T-cell (primary cell): ENCODE measurements at places on chromosomes 3 and 15.

GRCh38 chr3:168077091-168077490 is 18.6 kb downstream of the GOLIM4 start:
- no peaks in the 10 kb centered on the region for H3K4me1 ChIP-seq
- no peak for DNase-seq
- no peaks in the 10 kb centered on the region for H3K36me3 ChIP-seq
- H3K27ac ChIP-seq, result no peak overlapping the region
- no peaks in the 10 kb centered on the region for H3K27me3 ChIP-seq

DNA sequence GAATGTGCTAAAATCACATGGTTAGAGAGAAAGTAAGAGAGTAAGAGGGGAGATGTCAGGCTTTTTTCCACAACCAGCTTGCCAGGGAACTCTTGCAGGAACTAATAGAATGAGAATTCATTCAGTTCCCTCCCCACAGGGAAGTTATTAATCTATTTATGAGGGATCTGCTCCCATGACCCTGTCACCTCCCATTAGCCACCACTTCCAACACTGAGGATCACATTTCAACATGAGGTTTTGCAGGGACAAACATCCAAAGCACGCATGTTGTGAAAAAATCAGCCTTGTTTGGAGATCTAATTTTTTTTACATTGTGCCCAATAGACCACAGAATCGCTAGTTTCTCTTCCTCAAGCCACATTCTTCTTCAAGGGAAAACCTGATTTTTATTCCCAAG is 904.0 kb downstream of the TBL1XR1 start:
- no peak overlapping the region for H3K4me3 ChIP-seq
- H3K36me3 ChIP-seq, result no peaks in the 10 kb centered on the region
- no peaks in the 10 kb centered on the region for H3K4me1 ChIP-seq
- H3K27me3 ChIP-seq, result no peaks in the 10 kb centered on the region

DNA sequence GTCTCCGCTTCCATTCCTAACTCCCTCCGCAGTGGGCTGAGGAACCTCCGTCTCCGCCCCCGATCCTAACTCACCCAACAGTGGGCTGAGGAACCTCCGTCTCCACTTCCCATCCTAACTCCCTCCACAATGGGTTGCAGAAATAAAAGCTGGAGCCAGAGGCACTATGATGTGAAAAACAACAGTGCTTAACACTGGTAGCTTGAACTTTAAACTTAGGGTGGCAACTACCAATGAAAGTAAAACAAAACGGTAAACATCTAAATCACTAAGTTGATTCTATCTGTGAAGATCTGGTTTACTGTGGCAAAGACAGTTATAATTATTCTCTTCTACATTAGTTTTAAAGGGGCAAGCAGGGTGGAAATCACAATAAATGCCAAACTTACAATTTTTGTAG is 25.9 kb upstream of the GP5 start:
- H3K4me3 ChIP-seq, result no peak overlapping the region
- no peak overlapping the region for H3K27ac ChIP-seq
- H3K36me3 ChIP-seq, result peaks cover 5% of the 10 kb centered on the region
- DNase-seq, result no peak
- no peaks in the 10 kb centered on the region for H3K27me3 ChIP-seq

DNA sequence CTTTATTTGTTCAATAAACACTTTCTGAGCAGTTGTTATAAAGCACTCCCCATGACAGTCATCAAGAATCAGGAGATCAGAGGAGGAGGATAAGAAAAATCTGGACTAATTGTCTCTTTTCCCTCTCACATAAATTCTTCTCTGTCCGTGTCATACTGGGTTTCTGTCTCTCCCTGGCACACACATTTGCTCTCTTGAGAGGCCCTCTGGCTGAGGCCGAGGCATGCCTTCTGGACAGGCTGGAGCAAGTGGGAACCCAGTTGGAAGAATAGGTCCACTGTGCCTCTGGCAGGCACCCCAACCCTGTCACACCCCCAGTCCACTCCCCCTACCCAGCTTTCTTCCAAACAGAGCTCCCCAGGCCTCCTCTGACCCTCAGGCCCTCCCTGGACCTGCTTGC is 315.8 kb downstream of the UACA start:
- H3K27me3 ChIP-seq, result peaks cover 29% of the 10 kb centered on the region
- H3K4me3 ChIP-seq, result peak overlapping the region; percentile 49
- H3K27ac ChIP-seq, result no peak overlapping the region
- DNase-seq, result no peak

DNA sequence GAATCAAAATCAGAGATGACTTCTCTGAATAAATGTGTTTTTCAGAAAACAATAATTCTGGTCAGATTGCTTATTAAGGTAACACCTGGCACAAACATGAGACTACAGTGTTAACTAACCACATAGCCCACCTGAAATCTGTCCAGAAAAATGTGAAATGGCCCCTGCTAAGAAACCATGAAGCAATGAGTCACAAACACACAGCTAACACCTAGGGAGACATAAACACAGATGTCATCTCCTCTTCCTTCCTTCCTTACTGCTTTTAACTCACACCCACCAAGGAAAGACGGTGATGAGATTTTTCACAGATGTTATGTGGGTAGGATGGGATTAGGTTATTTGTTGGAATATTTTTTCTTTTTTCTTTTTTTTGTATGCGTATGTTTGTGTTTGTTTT is 315.0 kb upstream of the STAC start:
- H3K27me3 ChIP-seq, result no peaks in the 10 kb centered on the region

DNA sequence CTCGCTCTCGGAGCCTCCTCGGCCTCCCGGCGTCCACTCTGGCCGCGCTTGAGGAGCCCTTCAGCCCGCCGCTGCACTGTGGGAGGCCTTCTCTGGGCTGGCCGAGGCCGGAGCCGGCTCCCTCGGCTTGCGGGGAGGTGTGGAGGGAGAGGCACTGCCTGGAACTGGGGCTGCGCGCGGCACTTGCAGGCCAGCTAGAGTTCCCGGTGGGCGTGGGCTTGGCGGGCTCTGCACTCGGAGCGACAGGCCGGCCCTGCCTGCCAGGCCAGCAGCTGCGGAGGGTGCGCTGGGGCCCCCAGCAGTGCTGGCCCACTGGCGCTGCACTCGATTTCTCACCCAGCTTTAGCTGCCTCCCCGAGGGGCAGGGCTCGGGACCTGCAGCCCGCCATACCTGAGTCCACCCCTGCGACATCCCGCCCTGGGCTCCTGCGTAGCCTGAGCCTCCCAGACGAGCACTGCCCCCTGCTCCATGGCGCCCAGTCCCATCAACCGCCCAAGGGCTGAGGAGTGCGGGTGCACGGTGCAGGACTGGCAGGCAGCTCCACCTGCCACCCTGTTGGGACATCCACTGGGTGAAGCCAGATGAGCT is 765.0 kb downstream of the IGSF11 start:
- no peaks in the 10 kb centered on the region for H3K4me1 ChIP-seq
- H3K27ac ChIP-seq, result no peak overlapping the region
- no peak for DNase-seq
- no peaks in the 10 kb centered on the region for H3K36me3 ChIP-seq
- H3K27me3 ChIP-seq, result no peaks in the 10 kb centered on the region

DNA sequence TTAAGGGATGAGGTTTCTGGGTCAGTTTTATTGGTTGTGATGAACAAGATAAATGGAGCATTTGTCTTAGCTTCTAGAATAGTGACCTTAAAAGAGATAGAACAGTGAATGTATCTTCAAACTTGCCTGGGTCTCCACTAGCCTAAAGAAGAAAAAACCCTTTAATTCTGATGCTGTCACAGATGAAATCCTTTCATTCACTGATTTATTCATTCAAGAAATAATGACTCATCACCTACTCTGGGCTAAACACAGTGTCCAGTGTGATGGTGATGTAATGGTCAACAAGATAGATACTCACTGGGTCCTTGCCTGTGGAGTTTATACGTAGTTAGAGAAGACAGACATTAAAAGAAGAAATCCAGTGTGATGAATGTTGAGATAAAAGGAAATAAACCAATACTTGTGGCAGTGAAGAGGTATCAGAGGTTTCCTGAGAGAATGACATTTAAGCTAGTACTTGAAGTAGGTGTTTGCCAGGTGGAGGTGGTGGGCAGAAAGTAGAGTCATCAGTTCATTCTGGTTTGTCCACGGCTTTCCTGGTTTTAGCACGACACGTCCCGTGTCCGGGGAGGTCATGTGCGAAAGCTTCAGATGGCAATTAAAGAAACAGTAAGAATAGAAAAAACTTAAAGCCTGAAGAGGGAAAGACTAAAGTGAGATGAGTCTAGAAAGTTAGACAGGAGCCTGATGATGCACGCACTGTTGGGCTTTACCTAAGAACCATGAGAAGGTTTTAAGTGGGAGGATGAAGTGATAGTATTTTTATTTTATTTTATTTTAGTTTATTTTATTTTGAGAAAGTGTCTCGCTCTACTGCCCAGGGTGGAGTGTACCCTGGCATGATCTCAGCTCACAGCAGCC is 18.5 kb downstream of the PAK2 start:
- peaks cover 6% of the 10 kb centered on the region for H3K4me1 ChIP-seq
- H3K36me3 ChIP-seq, result no peaks in the 10 kb centered on the region
- no peak overlapping the region for H3K27ac ChIP-seq
- DNase-seq, result no peak
- no peak overlapping the region for H3K4me3 ChIP-seq
